ENCODE measurements at places on chromosomes 12 and 14. TPM values are rescaled to one million over a fixed set of nuclear protein-coding genes. Genes with fewer than 3 reads are reported as not detected.

Gene FAM222A
- total RNA-seq, result 0.08 TPM

Gene PIWIL1
- total RNA-seq, result not detected

Gene INHBC
- total RNA-seq, result not detected

Gene ACOT2
- 15.2 TPM for total RNA-seq

Gene FAM186B
- total RNA-seq, result 0.12 TPM

Gene ENDOU
- 0.15 TPM for total RNA-seq
